ENCODE measurements at places on chromosomes 11 and 22.

GRCh38 chr11:9005087-9005486 lies 1.3 kb upstream of the NRIP3 start:
- no peak for DNase-seq

DNA sequence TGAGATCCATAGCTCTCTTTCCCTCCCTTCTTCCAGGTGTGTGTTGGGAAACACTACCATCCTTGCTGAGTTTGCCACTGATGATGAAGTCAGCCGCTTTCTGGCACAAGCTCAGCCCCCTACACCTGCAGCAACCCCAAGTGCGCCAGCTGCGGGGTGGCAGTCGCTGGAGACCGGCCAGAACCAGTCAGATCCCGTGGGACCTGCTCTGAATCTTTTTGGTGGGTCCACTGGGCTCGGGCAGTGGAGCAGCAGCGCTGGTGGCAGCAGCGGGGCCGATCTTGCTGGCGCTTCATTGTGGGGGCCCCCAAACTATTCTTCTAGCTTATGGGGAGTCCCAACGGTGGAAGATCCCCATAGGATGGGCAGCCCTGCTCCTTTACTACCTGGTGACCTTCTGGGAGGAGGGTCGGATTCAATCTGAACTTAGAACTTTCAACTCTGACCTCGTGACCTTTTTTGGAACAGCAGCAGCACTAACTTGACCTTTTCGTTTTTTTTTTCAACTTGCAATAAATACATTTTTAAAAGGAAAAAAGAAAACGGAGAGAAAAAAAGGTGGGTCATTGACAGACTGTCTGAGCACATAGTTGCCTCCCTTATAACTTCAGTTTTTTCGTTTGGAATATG lies 23.4 kb upstream of the ADSL start:
- no peak for DNase-seq

DNA sequence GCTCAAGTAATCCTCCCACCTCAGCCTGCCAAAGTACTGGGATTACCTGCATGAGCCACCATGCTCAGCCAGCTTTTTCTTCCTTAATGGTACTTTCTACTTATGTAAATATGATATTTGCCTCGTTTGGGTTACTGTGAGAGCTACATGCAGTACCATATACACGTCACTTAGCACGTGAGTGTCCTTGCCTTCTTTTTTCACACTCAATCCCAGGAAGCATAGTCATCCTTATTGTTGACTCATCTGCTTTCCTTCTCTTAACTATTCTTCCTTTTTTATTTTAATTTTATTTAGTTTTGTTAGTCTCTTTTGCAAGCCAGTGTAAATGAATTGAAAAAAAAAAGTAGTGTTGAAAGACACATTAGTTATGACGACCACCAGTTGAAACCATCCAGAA lies 205.9 kb downstream of the HIPK3 start:
- no peak for DNase-seq

GRCh38 chr22:42763965-42764480 lies 43.4 kb upstream of the A4GALT start:
- no peak for DNase-seq

DNA sequence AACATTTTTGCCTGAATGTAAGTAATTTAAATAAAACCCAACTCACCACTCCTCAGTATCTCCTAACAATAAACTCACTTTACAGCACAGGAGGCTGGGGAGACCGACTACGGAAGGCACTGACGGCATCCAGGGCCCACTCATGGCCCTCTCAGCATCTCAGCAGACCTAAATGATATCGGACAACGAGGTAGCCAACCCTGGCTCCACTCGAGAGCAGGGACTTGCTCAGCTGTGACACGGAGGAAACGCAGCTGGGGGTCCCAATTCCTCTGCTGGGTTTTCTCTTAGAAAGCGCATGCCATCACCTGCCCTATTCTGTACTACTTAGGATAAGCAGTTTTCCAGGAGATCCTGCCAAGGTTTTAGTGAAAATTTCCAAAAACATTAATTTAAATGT lies 109.1 kb upstream of the BID start:
- no peak for DNase-seq

GRCh38 chr11:57323855-57324153 lies 948 bp downstream of the TNKS1BP1 start:
- DNase-seq = no peak

GRCh38 chr11:46222490-46223251 lies 54.8 kb upstream of the CREB3L1 start:
- no peak for DNase-seq

DNA sequence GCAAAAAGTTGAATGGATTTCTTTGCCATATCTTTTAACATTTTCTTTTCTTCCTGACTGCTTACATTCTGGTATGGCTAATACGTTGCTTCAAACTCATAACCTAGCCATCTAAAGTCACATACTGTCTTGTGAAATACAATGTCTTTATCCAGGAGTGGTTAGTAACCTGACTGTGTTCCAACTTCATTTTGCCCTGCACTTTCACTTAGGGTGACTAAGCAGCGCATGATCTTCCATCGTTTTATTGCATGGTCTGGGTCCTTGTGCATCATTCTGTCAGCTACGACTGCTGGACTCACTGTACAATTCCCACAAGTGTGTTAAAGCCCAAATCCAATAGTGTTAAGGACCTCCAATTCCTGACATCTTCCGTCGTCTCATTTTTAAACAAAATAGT lies 403.2 kb downstream of the NTM start:
- no peak for DNase-seq

GRCh38 chr22:25081409-25081824 lies 118.2 kb upstream of the CRYBB3 start:
- DNase-seq = peak; percentile 54

DNA sequence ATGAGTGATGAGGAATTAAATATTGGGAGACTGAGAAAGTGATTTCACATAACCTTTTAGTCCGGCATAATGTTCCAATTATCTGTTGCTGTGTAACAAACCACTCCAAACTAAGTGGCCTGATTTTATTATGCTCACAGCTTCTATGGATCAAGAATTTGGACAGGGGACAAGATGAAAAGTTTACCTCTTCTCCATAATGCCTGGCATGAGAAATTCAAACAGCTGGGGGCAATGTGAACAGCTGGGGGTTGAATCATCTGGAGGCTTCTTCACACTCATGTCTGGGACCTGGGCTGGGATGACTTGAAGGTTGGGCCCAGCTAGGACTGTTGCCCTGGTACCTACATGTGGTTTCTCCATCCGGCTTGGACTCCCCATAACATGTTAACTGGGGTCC lies 99.4 kb upstream of the DRD2 start:
- no peak for DNase-seq

DNA sequence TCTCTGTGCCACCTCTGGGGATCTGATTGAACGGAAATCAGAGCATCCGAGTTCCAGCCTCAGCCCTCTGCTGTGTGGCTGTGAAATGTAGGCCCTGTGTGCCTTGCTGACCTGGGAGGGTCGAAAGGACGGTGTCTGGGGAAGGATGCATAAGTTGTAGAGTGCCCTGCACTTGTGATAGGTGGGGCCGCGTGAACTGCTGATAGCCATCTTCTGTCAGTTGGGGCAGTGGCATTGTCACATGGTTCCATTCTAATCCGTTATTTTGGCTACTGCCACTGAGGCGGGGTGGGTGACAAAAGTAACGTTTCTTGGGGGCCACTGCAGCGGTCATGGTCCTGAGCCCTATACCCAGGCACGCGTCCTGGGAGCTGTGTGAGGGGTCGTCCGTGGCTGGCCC lies 63.4 kb downstream of the LRP5 start:
- no peak for DNase-seq

- DNase-seq = no peak
Measured at GRCh38 chr11:107337917-107338316, 119.7 kb downstream of the CWF19L2 start.

DNA sequence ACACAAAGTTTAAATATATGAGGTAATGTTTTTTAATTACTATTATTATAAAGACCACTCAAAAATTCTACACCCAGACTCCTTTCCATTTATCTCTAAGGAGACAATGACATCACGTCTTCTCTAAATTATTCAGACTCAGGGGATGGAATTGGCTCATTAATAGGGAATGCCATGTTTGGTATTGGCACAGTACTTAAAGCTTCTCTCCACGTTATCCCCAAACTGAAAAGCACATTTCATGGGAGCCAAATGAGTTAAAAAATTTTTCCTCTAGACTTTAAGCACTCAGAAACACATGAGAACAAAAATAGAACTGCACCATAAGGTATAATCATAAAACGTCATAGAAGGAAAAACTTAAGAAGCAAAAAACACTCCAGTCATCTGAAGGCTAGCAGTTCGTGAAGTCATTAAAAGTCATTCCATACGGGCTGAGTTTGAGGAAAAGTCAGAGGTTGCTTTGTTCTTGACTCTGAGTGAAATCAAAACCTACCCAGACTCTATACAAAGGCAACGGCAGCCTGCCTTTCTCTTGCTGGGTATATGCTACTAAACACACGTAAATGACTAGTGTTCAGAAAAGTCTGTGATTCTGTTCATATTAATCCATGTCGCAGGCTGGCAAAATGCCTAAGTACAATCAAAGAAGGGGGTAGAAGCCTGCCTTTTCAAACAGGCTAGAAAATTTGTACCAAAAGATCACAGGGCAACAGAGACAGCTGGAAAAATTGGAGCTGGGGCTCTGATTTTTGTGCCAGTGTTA lies 8.7 kb upstream of the MPPED2 start:
- DNase-seq = no peak

GRCh38 chr11:19436932-19437331 lies 196.2 kb upstream of the E2F8 start:
- no peak for DNase-seq

- no peak for DNase-seq
Measured at GRCh38 chr11:12161137-12161536, 50.7 kb downstream of the MICAL2 start.

All from activated CD4-positive, alpha-beta T cell treated with anti-CD3 and anti-CD28 coated beads for 4 hours (primary cell).